ENCODE measurements at places on chromosomes 13 and 19. TPM values are rescaled to one million over a fixed set of nuclear protein-coding genes. Genes with fewer than 3 reads are reported as not detected.

- H3K4me1 ChIP-seq, result peaks cover 83% of the 10 kb centered on the region
- peaks cover 5% of the 10 kb centered on the region for H3K36me3 ChIP-seq
- H3K4me3 ChIP-seq, result no peak overlapping the region
- no peaks in the 10 kb centered on the region for H3K27me3 ChIP-seq
Observed at GRCh38 chr13:97238883-97239282, 16.8 kb downstream of the MBNL2 start.

DNA sequence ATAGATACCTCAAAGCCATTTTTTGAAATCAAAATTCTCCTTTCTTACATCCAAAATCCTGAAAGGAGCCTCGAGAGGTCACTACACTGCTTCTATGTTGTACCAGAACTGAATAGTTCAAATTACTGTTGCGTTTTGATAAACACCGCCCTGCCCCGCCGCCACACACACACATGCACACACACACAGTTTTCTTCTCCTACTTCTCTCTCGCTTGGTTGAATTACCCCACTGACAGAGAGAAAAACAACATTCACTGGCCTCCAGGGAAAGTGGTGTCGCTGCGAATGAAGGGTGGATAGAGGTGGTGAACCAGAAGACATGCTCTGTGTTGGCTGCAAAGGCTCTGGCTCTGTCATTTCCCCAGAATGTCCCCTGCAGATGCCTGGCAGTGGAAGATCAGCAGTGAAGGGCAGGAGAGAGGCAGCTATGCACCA lies 183.4 kb upstream of the RFC3 start:
- H3K4me3 ChIP-seq, result peak overlapping the region; percentile 40
- H3K36me3 ChIP-seq, result no peaks in the 10 kb centered on the region
- peaks cover 21% of the 10 kb centered on the region for H3K4me1 ChIP-seq
- DNase-seq, result no peak
- H3K27me3 ChIP-seq, result no peaks in the 10 kb centered on the region

GRCh38 chr19:56946159-56946558 lies 105.6 kb upstream of the PEG3 start:
- H3K27ac ChIP-seq, result no peak overlapping the region
- no peaks in the 10 kb centered on the region for H3K4me1 ChIP-seq
- no peak for DNase-seq
- H3K4me3 ChIP-seq, result no peak overlapping the region
- no peaks in the 10 kb centered on the region for H3K27me3 ChIP-seq

Gene CEACAM8
- total RNA-seq, result not detected

Gene CNOT3
- total RNA-seq, result 33.7 TPM
